ENCODE measurements at places on chromosomes 3 and 15. TPM values are rescaled to one million over a fixed set of nuclear protein-coding genes. Genes with fewer than 3 reads are reported as not detected.

Gene CHRNA5
- total RNA-seq, result 10.5 TPM

Gene SLC12A6
- 22.7 TPM for total RNA-seq

Gene IMPDH2
- 466 TPM for total RNA-seq

Gene TGM4
- not detected for total RNA-seq

Gene MCTP2
- total RNA-seq, result 19.9 TPM

Gene PIF1
- total RNA-seq, result 27.8 TPM

Gene SAMMSON
- total RNA-seq, result not detected

Gene ZNF385D
- not detected for total RNA-seq

Gene TRIM42
- total RNA-seq, result not detected

Gene GOLGA8S
- total RNA-seq, result 0.11 TPM

Gene SLC9C1
- total RNA-seq, result not detected

Gene TGFBR2
- 58.9 TPM for total RNA-seq

Gene GASK1A
- not detected for total RNA-seq

Gene GNL3
- 247 TPM for total RNA-seq

Gene SERPINI2
- total RNA-seq, result not detected

Gene CHDH
- 0.42 TPM for total RNA-seq

Gene HYAL2
- 11.9 TPM for total RNA-seq

Gene CGNL1
- total RNA-seq, result not detected

Gene CPLX3
- total RNA-seq, result not detected

Gene SI
- total RNA-seq, result not detected

Gene SIN3A
- total RNA-seq, result 85.9 TPM

Gene LDHAL6B
- total RNA-seq, result not detected

Gene GOLGA8J
- not detected for total RNA-seq

Gene GP5
- 0.31 TPM for total RNA-seq

Gene MKRN3
- total RNA-seq, result 1.1 TPM

Gene SGO1
- total RNA-seq, result 21.6 TPM

Data from activated CD8-positive, alpha-beta memory T cell treated with anti-CD3 and anti-CD28 coated beads for 36 hours (primary cell).